Kidney tubule cell (primary cell): ENCODE measurements at places on chromosomes 5 and 9.
A peak's percentile ranks its signal among the peaks of the same experiment; 100 is the strongest.

- DNase-seq = no peak
These were observed 234.7 kb downstream of the NMUR2 start for GRCh38 chr5:152170350-152170749.

GRCh38 chr5:96256795-96257470 is 176.1 kb downstream of the PCSK1 start:
- DNase-seq = peak; percentile 42

GRCh38 chr5:115541611-115542010 is 3.0 kb downstream of the FEM1C start:
- no peak for DNase-seq

- DNase-seq = peak; percentile 57
These were observed 53.7 kb downstream of the PAX5 start for GRCh38 chr9:36980148-36980974.

DNA sequence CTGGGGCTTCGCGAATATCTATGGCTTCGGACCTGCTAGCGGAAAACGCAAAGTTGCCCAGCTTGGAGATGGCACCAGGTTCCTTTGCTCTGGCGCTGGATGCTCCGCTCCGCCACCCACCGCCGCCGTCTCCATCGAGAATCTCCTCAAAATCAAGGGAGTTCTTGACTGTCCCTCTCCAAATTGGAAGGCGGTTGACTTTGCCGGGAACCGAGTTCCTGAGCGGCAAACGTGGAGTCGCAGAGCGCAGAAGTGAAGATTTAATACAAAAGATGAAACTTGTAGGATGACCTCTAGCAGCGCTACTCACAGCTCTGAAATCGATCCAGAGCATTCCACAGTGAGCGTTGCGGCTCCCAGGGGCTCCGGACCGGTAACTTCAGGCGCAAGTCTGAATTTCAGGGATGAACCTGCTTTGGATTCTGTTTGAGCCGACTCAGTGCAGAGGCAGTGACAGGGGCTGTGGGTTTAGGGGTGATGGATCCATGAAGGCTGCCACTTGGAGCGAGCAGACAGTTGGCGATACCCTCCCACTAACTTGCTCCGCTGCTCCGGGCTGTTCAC is 1641.5 kb upstream of the C9orf72 start:
- peak; percentile 19 for DNase-seq

- no peak for DNase-seq
These were observed 442.5 kb upstream of the ARRDC3 start for GRCh38 chr5:91825618-91826017.

- DNase-seq = no peak
These were observed 9.3 kb downstream of the PTGER4 start for GRCh38 chr5:40688996-40689395.

DNA sequence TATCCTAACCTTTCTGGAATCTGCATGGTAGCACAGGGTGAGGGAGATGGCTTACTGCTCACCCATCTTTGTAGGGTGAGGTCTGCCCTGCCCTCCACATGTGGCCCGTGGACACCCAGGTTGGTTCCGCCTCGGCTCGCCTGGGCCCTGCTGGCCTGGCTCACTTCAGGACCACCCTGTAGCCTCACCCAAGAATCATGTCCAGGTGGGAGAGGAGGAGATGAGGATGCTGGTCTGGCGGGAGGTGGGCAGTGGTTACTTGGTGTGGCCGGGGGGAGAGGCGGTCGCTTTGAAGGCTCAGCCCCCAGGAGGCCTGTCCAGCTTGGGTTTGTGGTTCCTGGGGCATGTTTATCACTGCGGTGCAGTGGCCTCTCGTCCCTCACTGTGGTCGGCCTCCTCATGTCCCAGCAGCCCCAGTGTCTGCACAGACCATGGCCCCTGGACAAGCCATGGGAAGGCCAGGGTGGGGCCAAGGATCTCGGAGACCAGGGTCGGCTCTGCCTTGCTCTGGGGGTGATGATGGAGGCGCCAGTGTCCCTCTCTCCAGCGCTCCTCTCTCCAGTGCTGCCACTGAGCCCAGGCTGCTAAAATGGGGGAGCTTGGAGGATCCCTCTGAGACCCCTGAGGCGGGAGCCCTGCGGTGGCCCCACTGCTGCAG is 4.6 kb downstream of the OBP2B start:
- DNase-seq = no peak

GRCh38 chr5:17989036-17989435 is 354.8 kb downstream of the TAF11L14 start:
- DNase-seq = no peak

DNA sequence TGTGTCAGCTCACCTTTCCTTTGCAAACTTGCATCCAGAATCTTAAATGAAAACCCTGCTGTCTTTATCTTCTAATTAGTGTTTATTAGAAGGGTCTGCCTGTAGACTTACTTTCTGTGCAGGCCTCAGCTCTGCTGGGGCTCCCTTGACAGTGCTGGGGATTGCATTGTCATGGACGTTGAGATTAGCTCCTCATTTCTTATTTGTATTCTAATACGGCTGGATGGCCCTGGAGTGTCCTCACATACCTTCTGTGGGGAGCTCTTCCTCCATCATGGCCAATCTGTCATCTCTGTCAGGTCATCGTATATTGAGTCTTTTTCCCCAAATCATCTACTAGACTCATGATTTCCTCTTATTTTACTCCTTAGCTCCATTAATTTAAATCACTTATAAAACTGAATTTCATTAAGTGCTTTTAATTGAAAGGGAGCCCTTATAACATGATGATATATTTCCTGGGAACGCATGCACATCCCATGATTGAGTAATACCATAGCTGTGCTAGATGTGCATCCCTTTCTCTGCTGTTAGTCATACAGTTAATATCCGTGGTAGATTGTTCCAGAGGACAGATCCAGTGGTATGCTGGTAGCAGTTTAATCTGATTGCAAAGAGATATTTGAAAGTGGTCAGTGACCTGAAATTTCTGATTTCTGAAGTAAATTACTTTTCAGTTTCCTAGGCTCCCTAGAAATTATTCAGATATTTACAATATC is 61.6 kb downstream of the ICE1 start:
- DNase-seq = peak; percentile 70

DNA sequence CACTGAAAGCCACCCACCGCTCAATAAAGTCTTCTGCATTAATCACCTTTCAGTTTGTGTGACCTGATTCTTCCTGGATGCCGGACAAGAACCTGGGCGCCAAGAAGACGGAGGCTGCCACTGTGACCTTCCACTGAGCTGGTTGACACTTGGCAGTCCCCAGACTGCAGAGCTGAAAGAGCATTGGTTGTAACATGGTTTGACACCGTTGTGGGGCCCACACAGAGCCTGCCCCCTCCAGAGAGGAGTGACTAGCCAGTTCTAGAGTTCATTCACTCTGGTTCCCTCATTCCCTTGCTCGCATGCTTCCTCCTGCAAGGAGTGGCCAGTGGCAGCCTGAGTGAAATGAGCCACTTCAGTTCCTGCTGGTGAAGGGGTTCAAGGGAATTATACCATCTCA is 86.2 kb upstream of the ANXA1 start:
- no peak for DNase-seq

- DNase-seq = peak; percentile 72
These were observed 15.4 kb downstream of the FAM174A start for GRCh38 chr5:100550531-100551051.

- DNase-seq = peak; percentile 62
These were observed 24.7 kb downstream of the FNBP1 start for GRCh38 chr9:130018265-130018664.

GRCh38 chr5:131239686-131240085 is 24.2 kb upstream of the CDC42SE2 start:
- DNase-seq = no peak

- no peak for DNase-seq
These were observed 298.2 kb downstream of the CD180 start for GRCh38 chr5:66898241-66898995.

DNA sequence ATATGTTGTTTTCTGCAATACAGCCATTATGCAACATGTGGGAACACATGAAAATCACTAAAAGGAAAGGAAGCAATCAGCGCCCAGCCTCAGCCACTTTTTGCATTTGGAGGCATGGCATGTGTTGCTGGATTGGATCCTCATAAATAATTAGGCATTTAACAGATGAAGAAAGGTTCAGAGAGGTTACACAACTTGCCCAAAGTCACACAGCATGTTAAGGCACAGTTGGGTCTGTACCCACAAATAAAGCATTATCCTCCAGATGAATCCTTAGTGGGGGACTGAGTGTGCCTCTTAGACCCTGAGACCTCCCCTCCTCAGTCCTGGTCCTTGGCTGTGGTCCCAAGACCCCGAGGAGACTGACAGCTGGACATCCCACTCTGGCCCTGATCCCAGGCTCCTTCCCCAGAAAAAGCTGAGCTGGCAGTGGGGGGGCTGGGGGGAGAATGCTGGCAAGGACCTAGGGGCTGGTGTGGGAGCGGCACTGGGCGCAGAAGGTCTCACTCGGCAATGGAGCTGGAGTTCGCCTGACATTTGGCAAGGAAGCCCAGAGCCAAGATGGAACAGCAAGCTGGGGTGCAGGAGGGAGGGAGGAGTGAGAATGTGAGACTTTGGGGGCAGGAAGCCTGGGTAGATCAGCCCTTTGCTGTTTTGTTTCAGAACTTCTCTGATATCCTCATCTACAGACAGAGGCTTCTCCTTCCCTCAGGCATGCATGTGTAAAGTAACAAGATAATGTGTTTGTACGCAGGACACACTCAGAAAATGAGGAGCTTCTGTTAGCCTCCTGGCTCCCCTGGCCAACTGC is 6.9 kb upstream of the AKNA start:
- DNase-seq = no peak

DNA sequence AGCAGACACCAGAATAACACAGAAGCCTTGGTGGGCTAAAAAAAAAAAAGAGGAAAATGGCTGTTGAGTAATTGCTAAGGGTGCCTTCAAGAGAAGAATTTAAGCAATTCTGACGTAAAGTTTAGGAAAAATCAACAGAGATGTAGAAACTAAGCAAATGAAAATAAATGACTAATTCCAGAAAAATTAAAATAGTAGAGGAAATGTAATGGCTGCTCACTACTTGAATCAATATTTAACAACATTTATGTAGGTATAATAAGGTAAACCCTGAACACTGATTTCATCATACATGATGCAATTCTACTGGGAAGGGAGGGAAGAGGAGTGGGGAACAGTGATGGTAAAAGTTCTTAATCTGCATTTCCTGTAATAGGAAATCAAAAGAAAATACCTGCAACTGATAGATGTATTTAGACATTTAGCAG is 41.4 kb downstream of the PUM3 start:
- no peak for DNase-seq

GRCh38 chr5:749101-749670 is 35.3 kb downstream of the ZDHHC11B start:
- no peak for DNase-seq

DNA sequence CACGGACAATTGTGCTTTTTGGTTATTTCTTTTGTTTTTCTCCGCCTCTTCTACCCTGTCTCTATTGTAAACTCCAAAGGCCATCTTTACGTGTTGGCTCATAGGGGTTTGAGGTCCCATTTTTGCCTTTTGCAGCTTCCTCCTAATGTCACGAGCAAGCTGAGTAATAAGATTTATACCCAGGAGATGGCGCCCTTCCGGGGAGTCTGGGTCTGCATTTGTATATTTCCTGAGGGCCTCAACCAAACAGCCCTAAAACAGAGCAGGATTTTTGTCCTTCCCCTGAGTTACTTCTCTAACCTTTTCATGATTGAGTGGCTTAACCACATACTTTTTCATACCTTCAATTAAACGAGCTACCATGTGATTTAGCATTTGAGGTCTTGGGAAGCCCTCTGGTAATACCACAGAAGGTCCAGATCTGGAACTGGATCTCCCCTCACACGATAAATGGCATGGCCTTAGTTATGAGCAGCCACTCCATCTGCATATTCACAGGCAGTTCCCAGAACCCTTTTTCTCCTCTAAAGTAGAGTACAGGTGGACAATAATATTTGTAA is 11.2 kb upstream of the CFAP95 start:
- DNase-seq = peak; percentile 42

GRCh38 chr9:116381350-116381749 is 227.8 kb downstream of the PAPPA start:
- no peak for DNase-seq

DNA sequence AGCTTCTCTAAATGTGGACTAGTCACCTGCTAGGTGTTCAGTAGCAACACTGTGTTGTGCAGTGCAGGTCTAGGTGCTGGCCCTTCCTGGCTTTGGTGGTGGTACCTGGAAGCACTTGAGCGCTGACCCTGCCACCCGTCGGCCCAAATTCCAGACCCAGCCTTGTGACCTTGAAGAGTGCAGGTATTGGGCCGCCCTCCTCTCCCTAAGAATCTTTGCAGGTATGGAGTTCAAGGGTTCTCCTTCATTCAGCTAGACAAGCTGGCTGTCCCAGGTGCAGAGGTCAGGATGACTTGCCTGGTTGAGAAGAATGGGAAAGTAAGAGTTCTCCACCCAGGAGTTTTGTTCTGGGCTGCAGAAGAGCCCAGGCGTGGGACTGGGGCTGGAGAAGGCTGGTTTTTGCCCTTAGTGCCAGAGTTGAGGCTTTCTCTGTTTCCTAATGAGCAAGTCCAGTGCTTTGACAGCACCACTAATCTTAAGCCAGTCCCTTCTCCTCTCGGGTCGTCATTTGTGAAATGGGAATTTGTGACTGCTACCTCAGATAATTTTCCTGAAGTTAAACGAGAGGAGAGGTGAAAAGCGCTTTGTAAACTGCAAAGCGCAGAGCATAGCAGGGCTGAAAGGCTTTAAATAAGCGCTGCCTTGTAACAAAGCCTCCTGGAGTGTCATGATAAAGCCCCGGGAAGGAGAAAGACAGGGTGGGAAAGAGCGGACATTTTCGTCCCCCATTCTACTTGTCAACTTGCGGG is 4.0 kb downstream of the FOXE1 start:
- DNase-seq = no peak

DNA sequence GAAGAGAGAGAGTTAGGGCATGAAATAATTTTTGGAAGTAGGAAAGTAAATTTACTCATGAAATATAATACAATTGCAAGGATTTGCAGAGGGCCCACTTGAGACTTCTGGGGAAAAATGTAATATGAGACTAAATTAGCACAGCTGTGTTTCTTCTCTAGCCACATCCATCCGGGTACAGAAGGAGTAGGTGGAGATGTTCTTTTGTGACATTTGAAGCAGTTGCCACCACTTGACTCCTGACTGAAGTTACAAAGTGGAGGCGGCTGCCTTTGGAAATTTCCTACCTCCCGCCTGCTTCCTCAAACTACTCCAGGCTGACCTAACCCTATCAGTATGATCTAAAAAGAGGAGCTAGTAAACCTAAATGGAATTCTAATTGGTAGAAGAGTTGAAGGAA is 58.1 kb upstream of the SHISAL2B start:
- no peak for DNase-seq

DNA sequence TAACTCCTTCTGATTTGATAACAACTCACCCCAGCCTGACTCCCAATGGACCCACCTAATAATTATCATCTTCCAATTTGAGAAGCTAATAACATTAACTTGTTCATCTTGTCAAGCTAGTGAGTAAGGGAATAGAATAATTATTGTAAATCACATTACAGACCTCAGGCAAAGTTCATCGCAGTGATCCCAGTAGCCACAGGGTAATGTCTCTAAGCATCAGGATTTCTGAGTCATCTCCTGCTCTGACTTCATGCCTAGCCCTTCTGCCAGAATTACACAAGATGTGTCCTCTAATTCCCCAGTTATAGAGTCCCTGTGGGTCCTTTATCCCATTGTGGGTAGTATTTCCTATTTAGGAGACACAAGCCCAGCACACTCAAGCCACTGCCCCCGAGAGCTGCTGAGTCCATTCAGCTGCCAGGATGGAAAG is 365.7 kb downstream of the DEPDC1B start:
- DNase-seq = peak; percentile 61

- DNase-seq = no peak
These were observed 258.3 kb upstream of the ADAMTSL1 start for GRCh38 chr9:18215626-18216025.

GRCh38 chr5:9977070-9977469 is 272.6 kb downstream of the ATPSCKMT start:
- DNase-seq = no peak
